ENCODE measurements at places on chromosomes 1 and 21.

GRCh38 chr1:197781968-197782721, 6.9 kb upstream of the DENND1B start:
- H3K27me3 ChIP-seq = no peaks in the 10 kb centered on the region
- no peaks in the 10 kb centered on the region for H3K36me3 ChIP-seq
- H3K27ac ChIP-seq = peak overlapping the region; percentile 68
- DNase-seq = no peak

GRCh38 chr1:237864338-237865244, 26.1 kb downstream of the ZP4 start:
- H3K27me3 ChIP-seq = peaks cover 2% of the 10 kb centered on the region
- H3K4me1 ChIP-seq = no peaks in the 10 kb centered on the region
- H3K27ac ChIP-seq = no peak overlapping the region
- H3K36me3 ChIP-seq = no peaks in the 10 kb centered on the region
- DNase-seq = no peak

- H3K27ac ChIP-seq = no peak overlapping the region
- no peaks in the 10 kb centered on the region for H3K36me3 ChIP-seq
- H3K4me3 ChIP-seq = no peak overlapping the region
- H3K27me3 ChIP-seq = no peaks in the 10 kb centered on the region
- peaks cover 9% of the 10 kb centered on the region for H3K4me1 ChIP-seq
- DNase-seq = no peak
Measured at GRCh38 chr1:244068567-244068966, 17.5 kb downstream of the ZBTB18 start.

DNA sequence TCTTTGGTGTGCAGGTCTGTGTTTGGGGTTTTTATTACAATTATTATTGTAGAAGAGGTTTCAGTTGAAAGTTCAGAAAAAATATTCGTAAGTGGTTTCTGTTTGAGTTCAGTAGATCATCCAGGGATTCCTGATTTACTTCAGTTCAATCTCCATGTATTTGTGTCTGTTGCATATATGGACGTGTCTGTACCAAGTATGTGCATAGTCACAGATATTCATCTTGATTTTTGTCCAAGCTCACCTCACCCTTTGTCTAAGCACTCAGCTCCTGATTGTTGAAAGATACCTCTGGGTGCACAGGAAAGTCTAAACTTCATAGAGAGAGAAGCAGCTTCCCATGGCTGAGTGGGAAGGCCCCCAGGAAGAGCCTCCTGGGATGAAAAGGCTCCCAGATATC, 141.7 kb downstream of the TBX15 start:
- no peaks in the 10 kb centered on the region for H3K36me3 ChIP-seq
- DNase-seq = no peak
- H3K4me3 ChIP-seq = no peak overlapping the region

GRCh38 chr1:53409233-53409632, 50.0 kb upstream of the DMRTB1 start:
- no peaks in the 10 kb centered on the region for H3K4me1 ChIP-seq
- H3K4me3 ChIP-seq = no peak overlapping the region
- peaks cover 24% of the 10 kb centered on the region for H3K27me3 ChIP-seq

- no peaks in the 10 kb centered on the region for H3K27me3 ChIP-seq
- no peak for DNase-seq
- no peak overlapping the region for H3K27ac ChIP-seq
Measured at GRCh38 chr21:38611277-38611676, 113.0 kb upstream of the ERG start.

GRCh38 chr21:44703731-44704635, 7.0 kb downstream of the KRTAP10-12 start:
- no peaks in the 10 kb centered on the region for H3K4me1 ChIP-seq
- H3K4me3 ChIP-seq = no peak overlapping the region
- H3K27me3 ChIP-seq = peaks cover 61% of the 10 kb centered on the region
- DNase-seq = no peak
- H3K27ac ChIP-seq = no peak overlapping the region

- peaks cover 12% of the 10 kb centered on the region for H3K4me1 ChIP-seq
- DNase-seq = no peak
- no peaks in the 10 kb centered on the region for H3K27me3 ChIP-seq
- peak overlapping the region; percentile 66 for H3K4me3 ChIP-seq
Measured at GRCh38 chr21:44815852-44816628, 1.8 kb downstream of the SUMO3 start.

DNA sequence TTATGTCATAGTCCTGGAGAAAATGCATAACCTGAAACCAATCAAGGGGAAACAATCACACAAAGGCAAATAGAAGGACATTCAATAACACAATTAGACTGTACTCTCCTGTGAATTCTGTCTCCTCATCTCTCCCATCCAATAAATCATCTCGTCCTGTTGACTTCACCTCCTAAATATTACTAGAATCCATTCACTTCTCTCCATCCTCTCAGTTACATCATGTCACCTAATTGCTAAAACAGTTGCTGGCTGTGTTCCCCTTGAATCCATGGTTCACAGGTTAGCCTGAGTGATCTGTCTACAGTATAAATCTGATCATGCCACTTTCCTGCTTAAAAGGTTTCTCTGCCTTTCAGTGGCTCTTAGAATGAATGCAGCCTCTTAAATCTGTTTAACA, 220.2 kb downstream of the TGFB2 start:
- no peaks in the 10 kb centered on the region for H3K27me3 ChIP-seq
- H3K36me3 ChIP-seq = no peaks in the 10 kb centered on the region
- no peaks in the 10 kb centered on the region for H3K4me1 ChIP-seq
- no peak overlapping the region for H3K4me3 ChIP-seq
- no peak overlapping the region for H3K27ac ChIP-seq
- DNase-seq = no peak

GRCh38 chr1:221303623-221304022, 424.4 kb downstream of the HLX start:
- no peaks in the 10 kb centered on the region for H3K4me1 ChIP-seq
- peaks cover 29% of the 10 kb centered on the region for H3K27me3 ChIP-seq
- no peak overlapping the region for H3K4me3 ChIP-seq

DNA sequence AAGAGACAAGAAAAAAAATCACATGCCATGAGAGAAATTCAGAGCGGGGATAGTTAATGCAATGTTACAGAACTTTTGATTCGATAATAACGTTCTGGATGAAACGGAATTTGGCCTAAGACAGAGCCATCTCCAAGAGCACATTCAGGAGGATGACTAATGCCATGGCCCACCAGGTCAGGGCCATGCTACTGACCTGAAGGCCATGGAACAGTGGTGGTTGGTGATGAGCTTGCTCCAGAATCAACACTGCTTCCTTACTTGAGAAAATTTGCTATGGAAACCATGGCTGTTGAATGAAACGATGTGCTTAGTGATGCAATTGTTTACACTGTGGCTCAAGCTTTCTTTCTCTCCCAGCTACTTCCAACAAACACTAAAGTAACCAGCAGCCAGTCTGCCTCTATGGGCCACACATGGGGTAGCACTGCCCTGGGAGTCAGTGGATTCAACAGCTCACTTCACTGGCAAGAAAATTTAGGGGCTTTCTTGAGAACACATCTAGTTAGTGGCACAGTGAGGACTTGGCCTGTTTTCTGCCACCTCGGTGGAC, 299.1 kb downstream of the PCP4 start:
- no peaks in the 10 kb centered on the region for H3K27me3 ChIP-seq
- H3K36me3 ChIP-seq = no peaks in the 10 kb centered on the region
- no peak for DNase-seq
- no peak overlapping the region for H3K4me3 ChIP-seq
- no peak overlapping the region for H3K27ac ChIP-seq

- H3K4me1 ChIP-seq = no peaks in the 10 kb centered on the region
- H3K27me3 ChIP-seq = peaks cover 5% of the 10 kb centered on the region
- H3K36me3 ChIP-seq = no peaks in the 10 kb centered on the region
- DNase-seq = no peak
Measured at GRCh38 chr1:176567190-176567794, 104.3 kb downstream of the PAPPA2 start.

DNA sequence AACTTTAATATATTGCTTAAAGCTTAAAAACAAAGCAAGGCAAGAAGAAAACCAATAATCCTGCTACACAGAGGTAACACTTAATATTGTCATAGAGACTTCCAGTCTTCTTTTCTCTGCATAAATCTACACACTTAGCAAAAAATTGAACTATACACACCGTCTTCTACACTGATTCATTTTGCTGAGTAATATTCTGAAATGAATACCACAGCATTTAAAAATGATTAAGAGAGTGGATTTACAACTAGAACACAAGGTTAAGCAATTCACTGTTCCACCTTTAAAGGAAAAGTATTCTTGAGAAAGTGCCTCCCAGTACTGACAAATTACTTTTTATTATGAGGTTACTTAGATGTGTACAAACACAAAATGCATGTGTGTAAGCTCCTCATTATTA, 22.2 kb upstream of the ITPKB start:
- H3K27me3 ChIP-seq = peaks cover 15% of the 10 kb centered on the region
- peaks cover 2% of the 10 kb centered on the region for H3K4me1 ChIP-seq

- no peak overlapping the region for H3K27ac ChIP-seq
- H3K27me3 ChIP-seq = no peaks in the 10 kb centered on the region
- no peaks in the 10 kb centered on the region for H3K4me1 ChIP-seq
- H3K4me3 ChIP-seq = no peak overlapping the region
- peaks cover 71% of the 10 kb centered on the region for H3K36me3 ChIP-seq
Measured at GRCh38 chr1:110951161-110951560, 12.6 kb downstream of the LRIF1 start.

DNA sequence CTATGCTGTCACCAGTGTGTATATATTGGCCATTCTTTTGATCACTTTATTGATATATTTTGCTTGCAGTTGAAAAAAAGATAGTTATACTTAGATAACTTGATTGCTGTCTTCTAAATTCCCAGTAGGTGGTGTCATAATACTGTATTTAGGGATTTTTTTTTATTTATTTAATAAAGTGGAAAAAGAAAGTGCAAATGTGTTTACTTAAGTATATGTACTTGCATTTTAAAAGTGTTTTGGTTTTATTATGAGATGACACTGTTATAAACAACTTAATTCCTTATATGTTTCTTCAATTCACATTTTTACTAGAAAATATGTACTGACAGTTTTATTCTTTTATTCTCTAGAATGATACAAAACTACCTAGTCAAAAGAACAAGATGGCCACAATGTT, 164.8 kb downstream of the USP25 start:
- H3K4me3 ChIP-seq = no peak overlapping the region
- H3K36me3 ChIP-seq = no peaks in the 10 kb centered on the region
- DNase-seq = no peak
- no peaks in the 10 kb centered on the region for H3K27me3 ChIP-seq
- H3K27ac ChIP-seq = no peak overlapping the region

DNA sequence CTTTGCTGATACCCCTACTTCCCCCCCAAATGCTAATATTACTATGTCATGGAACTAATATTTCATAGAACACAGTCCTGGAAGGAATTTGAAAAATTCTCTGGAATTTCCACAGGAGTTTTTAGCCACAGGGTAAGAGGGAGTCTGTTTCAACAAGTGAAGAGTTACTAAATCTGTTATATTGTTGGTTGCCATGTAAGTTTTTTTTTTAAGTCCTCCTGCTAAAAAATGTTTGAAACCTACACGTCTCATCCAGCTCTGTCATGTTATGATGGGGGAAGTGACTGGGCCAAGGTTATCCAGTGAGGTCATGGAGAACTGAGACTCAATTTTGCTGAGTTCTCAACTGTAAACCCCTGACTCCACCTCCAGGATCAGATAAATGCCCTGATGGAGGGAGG, 60.8 kb upstream of the USP24 start:
- no peak overlapping the region for H3K4me3 ChIP-seq
- H3K27me3 ChIP-seq = no peaks in the 10 kb centered on the region
- peaks cover 25% of the 10 kb centered on the region for H3K4me1 ChIP-seq

DNA sequence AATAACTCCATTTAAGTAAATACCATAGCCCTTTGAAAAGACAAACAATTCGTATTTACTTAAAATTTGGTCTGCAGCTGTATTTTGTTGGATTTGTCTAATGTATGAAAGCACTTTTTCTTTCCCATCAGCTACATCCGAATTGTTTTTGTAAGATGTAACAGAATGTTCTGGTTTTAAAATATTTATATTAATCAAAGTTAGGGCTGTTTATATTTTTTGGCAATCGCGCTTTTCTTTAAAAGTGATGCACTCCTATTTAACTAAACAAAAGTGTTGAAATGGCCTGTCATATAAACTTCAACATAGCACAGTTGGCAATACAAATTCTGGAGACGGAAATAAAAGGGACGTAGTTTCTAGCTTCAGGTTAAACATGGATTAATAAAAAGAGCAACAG, 216.3 kb upstream of the ADGRL2 start:
- no peaks in the 10 kb centered on the region for H3K27me3 ChIP-seq
- H3K4me1 ChIP-seq = no peaks in the 10 kb centered on the region
- H3K4me3 ChIP-seq = no peak overlapping the region
- H3K27ac ChIP-seq = no peak overlapping the region
- no peak for DNase-seq
- H3K36me3 ChIP-seq = no peaks in the 10 kb centered on the region

GRCh38 chr1:224820341-224820740, 109.1 kb upstream of the DNAH14 start:
- H3K4me3 ChIP-seq = no peak overlapping the region
- H3K36me3 ChIP-seq = no peaks in the 10 kb centered on the region

GRCh38 chr1:12593621-12594066, 24.4 kb downstream of the DHRS3 start:
- no peak for DNase-seq
- no peaks in the 10 kb centered on the region for H3K36me3 ChIP-seq
- peaks cover 13% of the 10 kb centered on the region for H3K4me1 ChIP-seq
- H3K27me3 ChIP-seq = peaks cover 22% of the 10 kb centered on the region

DNA sequence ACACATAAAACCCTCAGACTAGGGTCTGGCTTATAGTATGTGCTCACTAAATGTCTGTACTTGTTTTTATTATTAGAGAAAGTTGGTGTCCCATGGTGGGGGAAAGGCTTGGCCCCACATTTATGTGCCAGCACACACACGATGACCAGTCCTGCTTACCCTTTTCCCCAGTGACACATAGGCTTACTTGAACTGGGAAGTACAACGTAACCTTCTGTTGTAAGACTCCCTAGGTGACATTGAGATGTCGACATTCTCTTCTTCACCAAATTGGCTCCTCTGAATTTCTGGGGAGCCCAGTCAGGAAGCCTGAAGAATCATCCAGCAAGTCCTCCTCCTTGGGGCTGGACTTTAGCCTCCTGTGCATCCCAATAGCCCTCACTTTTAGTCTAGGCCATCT, 1.7 kb upstream of the MECR start:
- no peak overlapping the region for H3K4me3 ChIP-seq
- H3K36me3 ChIP-seq = peaks cover 2% of the 10 kb centered on the region
- H3K27ac ChIP-seq = no peak overlapping the region
- peaks cover 18% of the 10 kb centered on the region for H3K27me3 ChIP-seq

- DNase-seq = no peak
- no peaks in the 10 kb centered on the region for H3K4me1 ChIP-seq
- H3K4me3 ChIP-seq = no peak overlapping the region
- H3K36me3 ChIP-seq = no peaks in the 10 kb centered on the region
- H3K27me3 ChIP-seq = no peaks in the 10 kb centered on the region
- no peak overlapping the region for H3K27ac ChIP-seq
Measured at GRCh38 chr1:49435291-49435690, 588.5 kb downstream of the AGBL4 start.
